NCI-H187 (cell line): ENCODE measurements at places on chromosomes 5 and 9.
A peak's percentile ranks its signal among the peaks of the same experiment; 100 is the strongest.

- DNase-seq = no peak
Observed at GRCh38 chr5:98763001-98763630, 10.3 kb upstream of the RGMB start.

GRCh38 chr9:93669116-93669957 lies 93.0 kb downstream of the PHF2 start:
- DNase-seq = no peak

DNA sequence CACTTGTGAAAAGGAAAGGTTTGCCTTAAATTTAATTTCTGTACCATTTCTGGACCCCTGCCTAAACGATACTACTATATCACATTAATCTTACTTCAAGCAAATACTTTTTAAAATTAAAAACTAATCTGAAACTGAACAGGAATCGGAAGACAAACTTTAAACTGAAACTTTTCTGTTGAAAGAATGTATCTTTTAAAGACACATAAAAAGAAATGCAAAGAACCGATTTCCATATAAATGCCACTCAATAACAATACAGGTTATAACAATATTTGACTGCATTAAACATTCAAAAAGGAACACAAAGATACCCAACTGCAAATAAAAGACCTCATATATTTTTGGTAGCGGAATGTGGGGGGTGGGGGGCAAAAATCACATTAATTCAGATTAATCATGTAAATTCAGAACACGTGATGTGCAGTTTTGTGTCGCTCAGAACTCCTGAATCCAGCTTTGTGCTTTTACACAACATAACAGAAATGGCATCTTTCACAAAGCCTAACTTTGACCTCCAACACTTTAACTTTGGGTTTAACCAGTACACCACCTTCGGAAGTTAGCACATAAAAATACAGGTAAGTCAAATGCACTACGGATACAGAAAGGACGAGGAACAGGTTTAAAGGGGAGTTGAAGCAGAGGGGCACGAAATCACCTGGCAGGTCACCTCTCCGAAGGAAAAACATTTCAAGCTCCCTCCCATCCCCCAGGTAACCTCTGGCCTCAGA lies 925 bp downstream of the LIFR start:
- no peak for DNase-seq

GRCh38 chr5:148905541-148905940 lies 79.1 kb downstream of the ADRB2 start:
- no peak for DNase-seq

DNA sequence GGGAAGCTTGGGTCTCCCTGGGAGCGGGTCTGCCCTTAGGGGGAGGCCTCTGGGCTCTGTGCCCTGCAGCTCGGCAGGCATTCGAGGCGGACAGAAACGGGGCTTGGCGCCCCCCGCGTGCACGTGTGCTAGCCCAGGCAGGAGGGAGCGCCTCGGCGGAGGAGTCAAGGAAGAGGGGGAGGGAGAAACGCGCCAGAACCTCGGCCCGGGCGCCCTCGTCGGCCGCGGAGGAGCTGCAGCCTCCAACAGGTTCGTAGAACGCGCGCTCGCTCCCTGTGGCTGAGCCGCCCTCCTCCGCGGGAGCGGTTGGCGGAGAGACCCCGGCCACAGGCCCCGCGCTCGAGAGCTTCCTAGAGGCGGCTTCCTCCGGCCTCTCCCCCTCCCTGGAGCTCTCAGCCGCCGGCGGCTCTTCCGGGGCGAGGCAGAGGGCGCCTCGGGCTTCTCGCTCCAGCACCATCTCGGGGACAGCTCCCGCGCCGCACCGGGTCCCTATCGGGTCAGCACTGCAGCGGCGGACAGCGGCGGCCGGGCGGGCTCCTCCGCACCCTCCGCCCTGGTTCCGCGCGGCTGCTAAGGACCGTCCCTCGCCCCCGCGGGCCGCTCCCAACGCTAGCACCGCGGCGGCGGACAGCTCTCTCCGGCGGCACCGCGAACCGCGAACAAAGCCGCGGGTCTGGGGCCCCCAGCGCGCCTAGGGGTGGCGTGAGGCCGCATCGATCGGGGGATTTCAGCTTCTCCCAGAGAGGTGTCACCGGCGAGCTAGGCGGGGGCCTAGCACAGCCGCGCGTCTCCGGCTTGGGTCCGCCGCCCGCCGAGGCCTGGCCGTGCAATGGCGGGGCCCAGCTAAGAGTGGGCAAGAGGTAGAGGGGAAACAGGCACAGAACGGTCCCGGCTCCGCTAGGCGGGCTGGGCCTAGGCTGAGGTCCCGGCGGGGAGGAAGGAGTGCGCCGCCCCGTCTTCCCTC lies 74.6 kb upstream of the CPLX2 start:
- DNase-seq = peak; percentile 39

- DNase-seq = no peak
Observed at GRCh38 chr9:134360897-134361296, 34.6 kb downstream of the RXRA start.

DNA sequence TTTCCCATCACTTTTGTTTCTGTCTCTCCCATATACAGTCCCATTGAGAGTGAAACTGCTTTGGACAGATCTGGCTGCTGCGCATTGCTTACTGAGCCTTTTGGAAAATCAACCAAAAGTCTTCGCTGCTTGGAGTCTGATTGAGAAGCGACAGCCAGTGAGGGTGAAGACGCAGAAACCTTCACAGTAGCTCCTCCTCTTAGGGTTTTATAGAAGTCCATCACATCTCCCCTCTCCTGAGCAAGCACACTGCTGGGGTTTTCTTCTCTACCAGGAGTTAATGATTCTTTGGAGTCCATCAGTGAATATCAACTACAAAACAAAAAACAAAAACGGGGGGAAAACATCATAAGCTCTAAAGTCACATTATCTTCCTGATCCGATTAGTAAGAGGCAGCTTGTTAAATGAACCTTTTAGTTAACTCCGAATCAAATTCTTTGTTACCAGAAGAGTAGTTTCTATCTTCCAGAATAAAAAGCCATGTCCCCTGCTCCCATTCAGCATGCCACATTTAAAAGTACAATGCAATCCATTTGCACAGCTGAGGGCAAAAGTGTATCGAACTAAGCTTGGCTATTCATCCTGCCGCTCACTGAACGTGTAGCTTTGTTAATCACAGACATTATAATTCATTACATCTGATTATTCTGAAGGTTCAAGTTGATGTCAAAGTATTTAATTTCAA lies 2.8 kb downstream of the NR3C1 start:
- no peak for DNase-seq

GRCh38 chr9:35470894-35471293 lies 19.0 kb upstream of the RUSC2 start:
- DNase-seq = no peak

- DNase-seq = no peak
Observed at GRCh38 chr9:636931-637591, 204.4 kb upstream of the DMRT1 start.

DNA sequence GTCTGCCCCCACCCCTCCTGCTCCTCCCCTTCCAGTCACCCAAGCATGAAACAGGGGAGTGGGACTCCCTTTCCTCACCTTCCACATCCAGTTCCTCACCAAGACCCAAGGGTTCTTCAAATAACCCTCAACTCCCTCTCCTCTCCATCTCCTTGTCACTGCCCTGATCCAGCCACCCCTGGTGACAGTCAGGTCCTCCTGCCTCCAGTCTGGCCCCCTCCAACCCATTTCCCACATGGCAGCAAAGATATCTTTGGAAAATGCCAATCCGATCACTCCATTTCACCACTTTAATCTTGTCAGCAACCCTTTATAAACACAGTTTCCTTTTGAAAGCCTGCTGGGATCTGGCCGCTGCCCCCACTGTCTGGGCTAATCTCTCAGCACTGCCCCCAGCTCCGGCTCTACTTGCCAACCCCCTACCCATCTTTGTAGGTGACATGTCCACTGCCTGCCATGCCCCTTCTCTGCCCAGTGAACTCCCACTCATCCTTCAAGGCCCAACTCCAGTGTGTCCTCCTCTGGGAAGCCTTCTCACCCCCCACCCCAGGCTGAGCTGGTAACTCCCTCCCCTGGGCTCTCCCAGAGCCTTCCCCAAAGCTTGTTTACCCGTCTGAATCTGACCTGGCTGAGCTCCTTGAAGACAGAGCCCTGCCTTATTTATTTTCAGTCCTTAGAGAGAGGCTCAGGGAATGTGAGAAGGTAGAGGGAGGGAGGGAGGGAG lies 781 bp upstream of the MYOZ3 start:
- no peak for DNase-seq

DNA sequence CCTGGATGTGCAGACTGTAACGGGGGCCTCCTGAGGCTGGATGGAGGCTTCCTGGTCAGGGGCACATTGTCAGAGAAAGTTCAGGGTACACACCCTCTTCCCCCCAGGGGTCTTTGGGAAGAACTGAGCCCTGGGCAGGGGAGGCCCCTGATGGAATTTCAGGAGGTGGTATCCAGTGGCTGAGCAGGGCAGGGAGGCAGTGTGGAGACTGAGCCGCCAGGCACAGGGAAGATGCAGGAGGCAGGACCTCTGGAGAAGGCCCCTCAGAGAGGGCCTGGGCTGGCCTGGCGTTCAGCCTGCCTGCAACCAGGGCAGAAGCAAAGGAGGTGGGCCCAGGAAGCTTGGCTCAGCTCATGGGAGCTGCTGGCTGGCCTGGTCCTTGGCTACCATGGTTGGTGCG lies 53.5 kb downstream of the GTF3C4 start:
- no peak for DNase-seq

- no peak for DNase-seq
Observed at GRCh38 chr5:136108180-136108611, 24.4 kb upstream of the SMAD5 start.

DNA sequence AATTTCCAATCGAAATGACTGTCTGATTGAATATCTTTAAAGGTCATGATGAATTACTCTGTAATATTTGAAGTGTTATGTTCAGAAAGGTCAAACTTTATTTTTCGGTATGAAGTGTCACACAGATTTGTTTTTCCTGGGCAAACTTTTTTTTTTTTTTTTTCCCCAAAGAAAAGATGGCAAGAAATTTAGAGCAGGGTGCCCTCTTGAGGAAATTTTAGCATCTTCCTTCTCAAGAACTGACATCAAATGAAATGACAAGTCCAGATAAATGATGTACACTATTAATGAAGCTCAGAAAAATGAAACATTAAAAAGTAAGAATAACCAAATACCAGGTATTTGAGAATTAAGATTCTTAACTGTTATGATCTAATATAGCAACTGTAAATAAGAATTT lies 123.6 kb downstream of the INVS start:
- no peak for DNase-seq

DNA sequence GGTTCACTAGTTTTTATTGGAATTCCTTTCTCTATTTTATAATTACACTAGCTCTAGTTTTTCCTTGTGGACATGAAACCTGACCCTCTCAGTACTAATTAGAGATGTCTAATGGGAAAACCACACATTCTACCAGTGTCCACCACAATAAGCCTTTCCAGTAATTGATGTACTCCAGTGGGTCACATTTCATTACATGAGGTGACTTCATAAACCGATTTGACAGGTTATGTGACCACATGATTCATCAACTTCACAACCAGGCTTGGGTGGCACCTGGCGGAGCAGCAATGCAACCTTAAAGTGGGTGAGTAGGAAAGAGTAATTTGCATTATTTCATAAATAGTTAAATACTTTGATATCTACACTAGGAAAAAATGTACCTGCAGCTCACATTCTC lies 284.2 kb upstream of the ADAMTS16 start:
- DNase-seq = no peak

DNA sequence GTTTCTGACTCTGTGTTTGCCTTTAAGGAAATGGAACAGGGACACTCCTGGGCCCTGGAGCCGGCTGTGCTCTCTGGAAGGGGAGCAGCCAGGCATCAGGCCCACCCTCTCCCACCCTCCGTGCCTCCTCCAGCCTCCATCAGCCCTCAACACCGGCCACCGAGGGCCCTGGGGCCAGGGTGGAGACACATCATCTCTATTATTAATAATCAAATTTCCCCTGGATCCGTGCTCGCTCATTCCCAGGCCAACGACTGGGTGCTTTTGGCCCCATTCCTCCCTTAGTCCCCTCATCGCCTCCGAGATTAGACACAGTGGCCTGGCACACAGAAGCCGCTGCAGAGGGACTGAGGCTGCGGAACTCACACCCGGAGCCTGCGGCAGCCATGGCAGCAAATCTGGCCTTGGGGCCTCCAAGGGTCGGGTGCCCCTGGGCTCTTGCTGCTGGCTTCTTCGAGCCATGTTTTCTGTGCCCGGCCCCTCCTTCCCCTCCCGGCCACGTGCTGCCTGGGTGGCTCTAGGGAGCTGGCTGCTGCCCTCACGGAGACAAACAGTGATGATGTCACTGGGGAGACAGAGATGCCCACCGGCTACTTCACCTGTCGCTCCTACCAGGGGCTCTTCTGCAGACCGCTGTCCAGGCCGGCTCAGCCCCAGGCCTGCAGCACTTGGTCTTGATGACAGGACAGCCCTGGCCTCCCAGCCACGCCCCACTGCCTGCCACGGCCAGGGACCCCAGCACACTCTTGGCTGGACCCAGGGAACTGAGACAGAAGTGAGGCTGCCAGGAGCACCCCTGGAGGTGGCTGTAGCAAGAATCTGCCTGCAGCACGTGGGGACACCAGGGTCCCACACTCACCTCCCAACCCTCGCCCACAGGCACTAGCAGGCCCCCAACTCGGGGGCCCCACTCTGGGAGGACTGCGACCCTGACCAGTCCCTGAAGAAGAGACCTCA lies 76.6 kb upstream of the PPP1R26 start:
- no peak for DNase-seq

- DNase-seq = no peak
Observed at GRCh38 chr5:37015795-37016666, 139.5 kb downstream of the NIPBL start.

DNA sequence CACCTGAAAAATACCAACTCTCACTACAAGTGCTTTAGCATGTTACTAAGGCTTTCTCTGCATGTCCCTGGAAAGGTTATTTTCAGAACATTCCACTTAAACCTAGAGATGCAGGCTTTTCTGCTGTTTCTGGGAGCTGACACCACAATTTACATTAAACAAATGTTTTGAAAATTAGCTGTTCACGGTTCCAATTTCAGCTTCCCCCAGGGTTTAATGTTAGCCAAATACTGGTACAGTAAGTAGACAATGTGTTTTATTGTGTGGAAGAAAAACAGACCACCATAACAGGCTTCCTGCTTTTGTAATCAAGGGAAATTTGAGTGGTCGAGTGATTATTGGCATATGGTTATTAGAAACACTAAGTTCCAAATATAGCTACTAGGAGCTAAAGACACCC lies 32.0 kb downstream of the MACROH2A1 start:
- DNase-seq = no peak

DNA sequence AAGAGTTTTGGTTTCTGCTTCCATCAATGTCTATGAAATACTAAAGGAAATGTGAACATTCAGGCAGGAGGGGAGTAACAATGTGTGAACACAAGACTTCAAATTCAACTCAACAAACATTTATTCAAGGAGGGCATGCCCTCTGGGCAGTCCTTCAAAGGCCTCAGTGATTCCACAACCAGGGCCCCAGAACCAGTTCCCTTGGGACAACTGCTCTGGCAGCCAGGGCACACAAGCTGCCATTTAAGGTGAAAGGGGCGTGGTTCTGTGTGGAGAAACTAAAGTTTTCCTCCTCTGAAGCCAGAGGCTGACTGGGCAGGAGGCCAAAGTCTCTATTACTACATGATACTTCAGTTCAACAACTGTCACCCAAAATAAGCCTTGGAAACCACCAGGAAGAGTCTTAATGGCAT lies 3.2 kb downstream of the RBM18 start:
- DNase-seq = peak; percentile 47
